ENCODE measurements at places on chromosomes 12 and 14.
A peak's percentile ranks its signal among the peaks of the same experiment; 100 is the strongest.

DNA sequence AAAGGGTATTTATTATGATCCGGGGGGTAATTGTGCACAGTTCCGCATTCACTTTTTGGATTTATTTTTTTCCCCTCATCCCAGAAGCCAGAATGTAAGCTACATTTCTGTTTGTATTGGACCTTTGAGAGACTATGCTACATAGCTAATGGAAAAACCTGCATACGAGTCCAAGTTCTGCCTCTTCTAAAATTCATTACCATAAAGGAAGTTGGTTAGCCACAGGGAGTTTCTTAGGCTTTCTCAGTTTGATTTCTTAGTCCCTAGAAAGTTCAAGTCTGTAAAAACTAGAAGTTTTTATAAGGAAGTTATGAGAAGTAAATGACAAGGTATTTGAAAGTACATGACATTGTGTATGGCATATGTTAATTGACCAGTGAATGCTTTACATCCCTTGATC is 138.7 kb downstream of the PDE3A start:
- DNase-seq = no peak

DNA sequence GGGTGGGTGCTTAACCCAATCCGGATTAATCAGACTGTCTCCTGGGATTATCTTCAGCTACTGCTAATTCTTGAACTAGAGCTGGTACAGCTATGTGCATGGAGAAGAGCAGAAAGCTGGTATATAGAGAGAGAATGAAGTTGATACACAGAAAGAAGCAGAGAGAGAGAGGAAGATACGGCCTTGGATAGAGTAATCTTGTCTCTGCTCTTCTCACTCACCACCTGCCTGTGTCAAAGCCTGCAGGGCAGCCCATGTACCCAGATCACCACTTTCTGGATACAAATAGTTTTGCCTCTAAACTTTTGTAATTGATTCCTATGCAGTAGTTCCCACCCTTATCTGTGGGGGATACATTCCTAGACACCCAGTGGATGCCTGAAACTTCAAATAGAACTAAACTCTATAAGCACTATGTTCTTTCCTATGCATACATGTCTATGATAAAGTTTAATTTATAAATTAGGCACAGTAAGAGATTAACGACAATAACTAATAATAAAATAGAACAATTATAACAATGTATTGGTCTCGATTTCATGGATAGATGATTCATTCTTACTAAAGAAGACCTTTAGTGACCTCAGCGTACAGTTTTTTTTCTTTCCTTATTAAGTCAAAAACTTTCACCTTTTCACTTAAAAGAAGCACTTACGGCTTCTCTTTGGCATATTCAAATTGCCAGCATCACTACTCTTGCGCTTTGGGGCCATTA is 45.5 kb downstream of the YEATS4 start:
- DNase-seq = no peak

- no peak for DNase-seq
These were observed 243.1 kb upstream of the FOXN3 start for GRCh38 chr14:89660166-89660565.

GRCh38 chr14:99758121-99758821 is 34.9 kb upstream of the EML1 start:
- peak; percentile 56 for DNase-seq

Data from NT2/D1 (cell line).